ENCODE measurements at places on chromosomes 6 and 20. TPM values are rescaled to one million over a fixed set of nuclear protein-coding genes. Genes with fewer than 3 reads are reported as not detected.

DNA sequence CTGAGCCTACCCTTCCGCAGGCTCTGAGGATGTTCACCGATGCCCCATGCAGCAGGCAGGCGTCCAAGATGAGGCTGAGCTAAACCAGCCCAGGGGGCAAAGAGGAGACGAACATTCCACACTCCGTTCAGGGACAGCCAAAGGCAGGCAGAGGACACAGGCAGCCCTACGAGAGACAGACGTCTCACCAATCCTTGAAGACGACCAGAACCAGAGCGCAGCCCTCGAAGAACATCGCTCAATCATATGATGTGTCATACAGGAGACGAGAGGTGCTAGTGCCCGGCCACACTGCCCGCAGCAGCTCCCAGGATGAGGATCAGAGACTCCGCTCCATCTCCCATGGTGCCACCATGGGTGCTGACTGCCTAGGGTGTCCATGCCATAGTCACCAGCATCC is 35.6 kb upstream of the TMEM181 start:
- DNase-seq: no peak

GRCh38 chr6:151239603-151240035 is at the start of gene AKAP12:
AKAP12 (plus strand) TSS chr6:151239967; CDS start chr6:151240563, 596 bp downstream.
- DNase-seq: peak; percentile 44

DNA sequence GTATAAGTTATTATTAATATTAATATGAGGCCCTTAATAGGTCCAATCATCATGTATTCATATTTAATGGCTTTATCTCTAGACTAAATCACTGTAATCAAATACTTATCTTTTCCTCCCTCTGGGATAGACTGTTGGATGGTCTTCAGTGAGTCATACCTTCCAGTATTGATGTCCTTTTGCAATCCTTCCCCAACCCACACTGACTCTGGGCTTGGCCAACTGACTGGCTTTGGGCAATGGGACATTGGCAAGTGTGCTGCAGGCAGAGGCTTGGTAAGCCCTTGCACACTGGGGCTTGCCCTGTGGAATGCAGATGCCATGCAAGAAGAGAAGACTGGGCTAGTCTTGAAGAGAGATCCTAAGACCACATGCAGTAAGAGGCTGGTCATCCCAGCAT is 136.6 kb downstream of the CCDC170 start:
- no peak for DNase-seq

GRCh38 chr6:22367346-22367745 is 70.5 kb upstream of the PRL start:
- no peak for DNase-seq

GRCh38 chr20:25247956-25248785 is at the start of gene PYGB:
PYGB (plus strand) TSS chr20:25248085; CDS start chr20:25248179, 94 bp downstream.
- peak; percentile 62 for DNase-seq

DNA sequence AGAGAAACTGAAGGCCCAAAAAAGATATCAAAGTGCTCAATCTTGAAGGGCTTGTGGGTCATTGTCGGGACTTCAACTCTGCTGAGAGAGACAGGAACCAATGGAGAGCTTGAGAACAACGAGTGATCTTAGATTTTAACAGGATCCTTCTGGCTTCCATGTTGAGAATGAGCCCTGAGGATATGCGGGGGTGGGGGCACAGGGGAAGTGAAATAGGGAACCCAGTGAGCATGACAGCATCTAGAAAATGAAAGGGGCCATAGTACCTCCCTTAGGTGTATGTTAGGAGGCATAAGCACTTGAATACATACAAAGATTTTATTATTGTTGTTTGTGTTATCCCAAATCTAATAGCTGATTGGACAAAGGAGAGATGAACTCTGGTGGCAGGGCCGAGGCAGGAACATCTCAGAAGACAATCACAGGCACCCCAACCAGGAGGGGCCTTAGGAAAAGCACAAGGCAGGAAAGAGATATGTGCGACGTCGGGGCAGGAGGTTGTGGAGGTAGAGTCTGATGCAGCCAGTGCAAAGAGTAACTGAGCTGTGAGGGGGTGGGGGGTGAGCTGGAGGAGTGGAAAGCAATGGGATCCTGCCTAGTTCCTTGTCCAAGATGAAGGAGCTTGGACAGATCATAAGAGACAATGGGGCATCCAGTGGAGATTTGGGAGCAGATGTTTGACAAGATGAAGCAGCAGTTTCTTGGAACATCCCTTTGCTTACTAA is 10.4 kb downstream of the TGM6 start:
- no peak for DNase-seq

DNA sequence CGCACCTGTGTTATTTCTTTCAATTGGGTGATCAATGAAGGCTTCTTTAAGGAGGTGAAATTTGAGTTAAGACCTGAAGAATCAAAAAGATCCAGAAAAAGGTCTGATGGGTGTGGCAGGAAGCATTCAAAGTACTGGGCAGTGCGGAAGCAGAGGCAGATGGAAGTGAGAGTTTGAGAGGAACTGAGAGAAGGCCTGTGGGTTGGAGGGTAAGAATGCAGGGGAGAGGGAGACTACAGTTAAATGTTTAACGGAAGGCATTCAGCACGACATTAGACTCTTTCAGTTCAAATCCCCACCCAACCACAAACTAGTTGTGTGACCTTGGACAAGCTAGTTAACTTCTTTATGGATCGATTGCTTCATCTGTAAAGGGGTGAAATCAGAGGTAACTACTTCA is 50.5 kb upstream of the GCM1 start:
- no peak for DNase-seq

DNA sequence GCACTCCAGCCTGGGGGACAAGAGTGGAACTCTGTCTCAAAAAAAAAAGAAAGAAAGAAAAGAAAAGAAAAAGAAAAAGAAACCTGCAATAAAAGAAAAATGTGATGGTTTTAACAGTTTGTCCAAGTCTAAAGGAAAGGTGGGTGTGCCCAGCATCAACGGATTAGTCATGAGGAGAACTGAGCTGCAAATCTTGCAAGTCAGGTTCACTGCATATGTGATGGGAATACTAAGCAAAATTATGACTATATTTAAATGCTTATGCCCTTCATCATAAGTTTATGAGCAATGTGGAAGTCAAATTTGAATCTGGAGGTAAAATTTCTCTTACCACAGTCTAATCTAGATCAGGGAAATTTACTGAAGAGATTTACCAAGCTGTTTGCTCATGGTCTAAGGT is 13.1 kb upstream of the CDK19 start:
- DNase-seq: no peak

- no peak for DNase-seq
Measured at GRCh38 chr6:34317882-34318498, 69.2 kb upstream of the SMIM29 start.

GRCh38 chr6:166364456-166364855 is 18.3 kb downstream of the MPC1 start:
- DNase-seq: no peak

DNA sequence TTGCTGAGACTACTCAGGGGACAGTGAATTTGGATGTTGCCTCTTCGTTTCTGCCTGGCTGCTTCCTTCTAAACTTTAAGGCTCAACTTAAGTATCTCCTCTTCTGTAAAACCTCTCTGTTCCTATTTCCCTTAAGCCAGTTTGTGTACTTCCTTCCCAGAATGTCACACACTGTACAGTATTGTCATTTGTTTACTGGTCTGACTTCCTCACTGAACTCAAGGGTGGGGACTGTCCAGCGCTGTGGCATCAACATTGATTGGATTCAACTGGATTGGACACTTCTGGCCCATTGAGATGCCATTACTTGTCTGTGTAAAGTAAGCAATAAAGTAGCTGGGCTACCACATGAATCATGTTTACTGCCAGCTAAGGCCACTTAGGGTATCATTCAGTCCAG is 69.7 kb downstream of the ANKS1A start:
- no peak for DNase-seq

DNA sequence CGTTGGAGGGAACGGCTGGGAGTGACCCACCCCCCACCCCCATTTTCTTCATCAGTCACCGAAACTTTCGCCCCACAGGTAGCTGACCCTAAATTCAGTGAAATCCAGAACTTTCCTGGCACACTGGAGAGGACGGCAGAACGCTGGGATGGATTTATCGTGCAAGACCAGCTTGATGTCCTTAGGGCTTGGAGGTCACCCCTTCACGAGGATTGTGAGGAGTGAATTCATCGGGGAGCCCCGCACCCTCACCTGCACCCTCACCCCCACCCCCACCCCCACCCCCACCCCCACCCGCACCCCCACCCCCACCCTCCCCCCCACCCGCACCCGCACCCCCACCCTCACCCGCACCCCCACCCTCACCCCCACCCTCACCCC is 13.3 kb upstream of the TCFL5 start:
- no peak for DNase-seq

DNA sequence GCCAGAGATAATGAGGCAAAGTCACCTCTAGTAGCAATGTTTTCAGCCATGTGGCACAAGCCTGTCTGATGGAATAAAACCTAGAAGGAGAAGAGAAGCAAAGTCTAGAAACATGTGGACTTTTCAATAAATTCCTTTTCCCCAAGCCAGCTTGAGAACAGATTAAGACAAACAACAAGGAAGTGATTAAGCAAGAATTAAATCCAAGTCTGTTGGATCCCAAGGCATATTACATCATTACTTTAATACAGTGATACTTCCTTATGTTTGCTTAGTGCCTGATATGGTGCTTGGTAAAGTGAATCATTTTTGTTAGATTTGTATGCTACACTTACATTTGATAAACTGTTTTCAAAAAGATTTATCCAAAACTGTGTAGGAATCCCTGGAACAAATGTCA is 260.3 kb upstream of the FAM83B start:
- DNase-seq: no peak

GRCh38 chr20:52747845-52748284 is 224.3 kb upstream of the TSHZ2 start:
- DNase-seq: no peak

DNA sequence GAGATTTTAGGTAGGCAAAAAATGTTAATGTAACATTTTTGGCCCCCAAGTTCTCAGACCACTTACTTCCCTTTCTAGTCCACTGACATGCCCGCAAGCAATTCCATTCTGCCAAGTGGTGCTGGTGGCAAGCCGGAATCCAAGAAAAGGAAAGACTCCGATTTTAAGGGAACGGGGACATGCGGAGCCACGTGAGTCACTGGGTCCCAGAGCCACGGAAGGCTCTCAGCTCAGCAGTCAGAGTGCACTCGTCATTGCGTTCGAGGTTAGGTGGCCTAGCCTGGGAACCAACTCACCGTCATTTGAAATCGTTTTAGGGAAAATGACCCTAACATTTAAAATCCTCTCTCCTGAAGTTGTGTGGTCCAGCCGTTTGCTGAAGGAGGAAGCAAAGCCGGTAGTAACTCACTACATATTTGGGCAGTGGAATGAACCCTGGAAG is 711 bp upstream of the SIRT5 start:
- no peak for DNase-seq

DNA sequence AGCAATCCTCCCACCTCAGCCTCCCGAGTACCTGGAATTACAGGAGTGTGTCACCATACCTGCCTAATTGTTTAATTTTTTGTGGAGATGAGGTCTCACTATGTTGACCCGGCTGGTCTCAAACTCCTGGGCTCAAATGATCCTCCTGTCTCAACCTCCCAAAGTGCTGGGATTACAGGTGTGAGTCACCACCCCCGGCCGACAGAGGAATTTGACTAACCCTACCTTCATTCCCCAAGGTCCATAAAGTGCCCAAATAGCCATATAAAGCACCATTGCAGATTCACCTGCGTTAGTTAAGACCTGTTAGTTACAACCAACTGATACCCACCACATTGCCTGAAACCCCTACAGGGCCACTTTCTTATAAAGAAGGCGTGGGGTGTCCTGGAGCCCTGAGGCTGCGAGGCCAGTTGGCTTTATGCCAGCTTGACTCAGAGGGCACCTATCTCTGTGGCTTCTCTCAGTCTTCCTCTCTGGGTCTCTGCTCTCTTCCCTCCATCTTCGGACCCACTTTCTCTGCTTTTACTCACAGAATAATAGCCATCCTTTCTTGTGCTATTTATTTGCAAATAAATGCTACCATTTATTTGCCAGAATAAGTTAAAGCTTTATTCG is 65.6 kb downstream of the SLC2A10 start:
- no peak for DNase-seq

GRCh38 chr6:13463941-13464340 is 23.5 kb downstream of the GFOD1 start:
- DNase-seq: no peak

GRCh38 chr20:48483334-48484066 is 344.3 kb downstream of the PREX1 start:
- DNase-seq: no peak

The FAXC gene
- 5.9 TPM for polyA plus RNA-seq

The BACH2 gene
- 9.9 TPM for polyA plus RNA-seq

The CEP85L gene
- 6.5 TPM for polyA plus RNA-seq

The OR2J3 gene
- polyA plus RNA-seq: not detected

The TMEM200A gene
- polyA plus RNA-seq: 23.6 TPM

The PCNA gene
- 205 TPM for polyA plus RNA-seq

The GJA10 gene
- not detected for polyA plus RNA-seq

The C20orf202 gene
- polyA plus RNA-seq: 0.57 TPM

The LHFPL5 gene
- 0.07 TPM for polyA plus RNA-seq

The OVOL2 gene
- polyA plus RNA-seq: 0.54 TPM

The ANKEF1 gene
- 8.5 TPM for polyA plus RNA-seq

Data from left renal cortex interstitium (tissue), 4 donors.